GM04503 (cell line): ENCODE measurements at places on chromosomes 3 and 15.

DNA sequence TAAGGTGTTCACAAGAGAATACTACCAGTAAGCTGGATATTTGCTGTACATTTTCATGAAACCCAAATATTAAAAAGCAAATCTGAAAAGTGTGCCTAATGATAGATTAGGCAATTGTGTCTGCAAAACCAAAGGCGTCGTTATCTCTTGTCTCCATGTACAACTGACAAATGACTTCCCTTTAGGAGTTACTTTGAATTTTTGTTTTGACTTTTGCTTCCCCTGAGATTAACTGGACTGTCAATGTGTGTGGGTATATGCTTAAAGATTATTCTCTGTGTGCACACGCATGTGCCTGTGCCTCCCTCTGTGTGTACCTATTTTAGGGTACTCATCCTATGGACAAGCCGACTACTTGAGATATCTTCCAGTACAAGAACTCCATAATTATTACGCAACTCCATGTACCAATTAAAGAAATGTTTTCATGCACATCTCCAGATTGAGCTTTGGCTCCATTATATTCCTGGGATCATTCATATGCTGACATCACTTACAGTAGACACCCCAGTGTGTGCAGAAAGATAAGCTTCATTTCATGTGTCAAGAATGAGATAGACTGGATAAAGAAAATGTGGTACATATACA, 431.2 kb upstream of the ADAMTS9 start:
- no peak for DNase-seq

DNA sequence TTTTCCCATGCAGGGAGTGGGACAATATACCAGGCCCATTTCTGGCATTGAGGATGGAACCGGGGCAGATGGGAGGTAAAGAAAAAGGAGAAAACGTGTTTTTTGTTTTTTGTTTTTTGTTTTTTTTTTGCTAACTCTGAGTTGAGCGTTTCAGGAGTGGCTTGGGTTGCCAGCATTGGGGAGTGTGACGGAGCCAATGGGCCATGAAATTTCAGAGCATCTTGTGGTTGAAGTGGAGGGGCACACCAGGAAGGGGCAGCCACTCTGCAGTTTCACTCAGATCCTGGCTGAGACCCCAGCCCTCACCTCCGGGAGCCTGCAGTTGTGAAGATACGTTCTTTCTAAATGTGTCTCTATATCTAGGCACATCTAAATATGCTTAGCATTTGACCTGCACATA, 240.5 kb downstream of the TLE3 start:
- DNase-seq: no peak

- peak; percentile 59 for DNase-seq
Observed at GRCh38 chr15:79978655-79979514, 7.9 kb upstream of the BCL2A1 start.

- no peak for DNase-seq
Observed at GRCh38 chr3:10286596-10287295, 6.0 kb downstream of the GHRL start.

DNA sequence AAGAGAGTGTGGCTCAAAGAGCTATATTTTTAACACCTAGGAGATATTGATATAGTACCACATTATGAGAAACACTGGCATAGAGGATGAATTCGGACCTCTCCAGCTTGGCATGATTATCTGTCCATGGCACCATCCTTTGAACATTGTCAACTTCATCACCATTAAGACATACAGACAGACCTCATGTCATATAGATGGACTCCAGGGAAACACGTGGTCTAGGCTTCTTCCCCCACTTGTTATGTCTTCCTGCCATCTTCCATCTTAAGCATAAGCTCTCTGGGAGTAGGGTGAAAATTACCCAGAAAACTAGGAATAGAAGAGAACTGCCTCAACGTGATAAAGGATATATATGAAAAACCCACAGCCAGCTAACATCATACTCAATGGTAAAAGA, 51.8 kb downstream of the OCA2 start:
- DNase-seq: no peak

GRCh38 chr3:197002701-197003454, 26.7 kb downstream of the MELTF start:
- DNase-seq: no peak

- peak; percentile 41 for DNase-seq
Observed at GRCh38 chr3:5021116-5022092, 42.2 kb downstream of the BHLHE40 start.

GRCh38 chr15:72092006-72092405, 25.9 kb downstream of the MYO9A start:
- DNase-seq: no peak
